ENCODE measurements at places on chromosomes 1 and 21.

- no peak for DNase-seq
These were observed 48.3 kb downstream of the ZBTB18 start for GRCh38 chr1:244099258-244099930.

- DNase-seq, result no peak
These were observed 76.5 kb upstream of the WDR26 start for GRCh38 chr1:224510880-224511645.

GRCh38 chr1:58108783-58109182 lies 437.7 kb downstream of the OMA1 start:
- DNase-seq, result no peak

DNA sequence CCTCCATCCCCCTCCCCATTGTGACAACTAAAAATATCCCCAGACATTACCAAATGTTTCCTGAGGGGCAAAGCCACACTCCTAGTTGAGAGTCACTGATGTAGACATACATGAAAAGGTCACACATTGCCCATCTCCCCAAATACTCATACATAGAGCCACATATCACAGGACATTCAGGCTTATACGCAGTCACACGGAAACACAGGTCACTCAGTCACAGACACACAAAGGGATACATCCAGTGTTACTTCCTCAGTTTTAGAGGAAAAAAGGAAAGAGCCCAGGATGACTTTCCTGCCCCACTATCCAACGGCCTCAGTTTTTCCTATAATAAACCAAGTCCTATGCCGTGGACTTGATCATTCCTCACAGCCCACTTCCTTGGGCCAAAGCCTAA lies 1.9 kb downstream of the SLC39A1 start:
- DNase-seq, result no peak

DNA sequence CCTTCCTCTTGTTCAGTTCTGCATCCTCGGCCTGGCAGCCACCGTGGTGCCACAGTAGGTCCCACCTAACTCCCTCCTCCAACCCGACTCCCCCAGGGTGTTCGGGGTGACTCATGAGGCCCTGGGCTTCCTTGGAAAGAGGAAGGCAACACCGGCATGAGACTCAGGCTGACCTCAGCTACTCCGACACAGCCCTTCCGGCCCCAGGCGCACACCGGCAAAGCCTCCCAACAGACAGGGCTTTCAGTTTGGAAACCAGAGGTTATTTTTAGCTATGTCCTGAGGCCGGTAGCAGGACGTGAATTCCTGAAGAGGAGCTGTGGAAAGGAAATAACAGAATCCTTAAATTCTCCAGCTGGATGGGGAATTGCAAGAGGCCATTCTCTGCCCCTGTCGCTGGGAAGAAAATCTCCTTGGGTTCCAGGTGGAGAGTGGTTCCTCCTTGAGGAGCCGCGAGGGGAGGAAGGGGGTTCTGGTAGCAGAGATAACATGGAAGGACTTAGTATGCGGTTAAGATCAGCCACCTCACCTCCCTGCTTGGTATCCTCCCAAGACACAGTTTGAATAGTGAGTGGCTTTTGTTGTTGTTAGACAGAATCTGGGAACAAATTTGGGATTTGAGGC lies 24.4 kb downstream of the PLXNA2 start:
- DNase-seq, result no peak

DNA sequence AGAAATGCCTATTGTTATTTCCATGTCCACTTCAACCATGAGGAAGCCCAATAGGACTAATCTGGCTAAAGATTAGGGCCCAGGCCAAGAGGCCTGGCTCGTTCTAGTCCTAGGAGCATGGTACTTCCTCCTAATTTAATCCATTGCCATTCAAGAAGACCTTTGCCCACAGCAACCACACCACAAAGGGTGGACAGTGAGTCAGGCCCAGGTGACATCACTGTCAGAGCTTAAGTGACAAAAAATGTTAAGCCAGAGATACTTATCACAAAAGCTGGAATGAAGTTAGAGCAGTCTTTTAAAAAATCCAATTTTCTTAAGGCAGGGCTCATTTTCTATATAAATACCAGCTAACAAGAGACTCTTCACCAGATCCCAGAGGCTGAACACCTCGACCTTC lies at the start of gene SPRR3:
Gene SPRR3 (plus strand): TSS at position 368 of the 400 bp plus-strand sequence. CDS start 1,272 bp downstream, outside the sequence.
- DNase-seq, result no peak

DNA sequence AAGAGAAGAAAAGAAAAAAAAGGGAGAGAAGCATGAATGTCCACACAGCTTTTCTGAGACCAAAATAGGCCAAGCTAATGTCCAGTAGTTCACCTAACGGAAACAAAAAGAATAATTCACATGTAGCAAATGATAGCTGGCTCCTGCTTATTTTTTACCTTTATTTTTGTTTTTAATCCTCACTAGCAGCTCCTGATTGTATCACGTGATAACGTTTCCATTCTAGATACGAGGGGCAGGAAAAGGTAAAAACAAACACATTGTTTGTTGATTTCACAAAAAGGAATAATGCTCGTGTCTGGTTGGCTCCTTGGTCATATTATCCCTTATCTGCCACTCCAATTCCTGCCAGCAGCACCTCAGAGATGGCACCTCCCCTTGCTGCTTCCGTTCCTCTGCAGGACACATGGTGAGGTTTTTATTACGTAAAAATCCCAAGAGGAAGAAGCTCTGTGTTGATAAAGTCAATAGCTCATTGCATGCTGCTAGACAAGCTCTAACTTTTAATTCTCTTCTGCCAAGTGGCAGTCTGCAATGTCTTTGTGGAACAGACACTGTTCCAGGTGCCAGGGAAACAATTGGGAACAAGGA lies 201.7 kb downstream of the CRB1 start:
- DNase-seq, result no peak

- DNase-seq, result no peak
These were observed 15.7 kb upstream of the A3GALT2 start for GRCh38 chr1:33336580-33336979.

- DNase-seq, result peak; percentile 36
These were observed 131.9 kb downstream of the CRB1 start for GRCh38 chr1:197399755-197400521.

DNA sequence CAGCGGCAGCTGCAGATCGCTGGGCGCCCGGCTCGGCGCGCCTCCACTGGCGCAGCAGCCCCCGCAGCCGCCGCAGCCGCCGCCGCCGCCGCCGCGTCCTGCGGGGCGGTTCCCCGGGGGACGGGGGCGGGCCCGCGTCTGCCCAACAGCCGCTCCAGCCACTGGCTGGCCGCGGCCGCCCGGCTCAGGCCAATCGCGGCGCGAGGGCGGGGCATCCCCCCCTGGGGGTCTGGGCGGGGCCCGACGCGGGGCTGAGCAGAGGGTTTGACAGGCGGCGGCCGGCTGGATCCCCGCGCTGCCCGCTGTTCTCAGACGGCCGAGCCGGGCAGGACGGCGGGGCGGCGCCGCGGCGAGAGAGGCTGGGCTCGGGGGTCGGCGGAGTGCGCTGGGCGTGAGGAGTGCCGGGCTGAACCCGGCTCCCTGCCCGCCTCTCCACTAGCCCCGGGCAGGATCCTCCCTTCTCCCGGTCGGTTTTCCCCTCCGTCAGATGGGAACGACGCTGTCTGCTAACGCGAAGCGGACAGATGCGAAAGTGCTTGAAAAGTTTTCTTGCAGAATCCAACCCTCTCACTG lies at the start of gene GLIS1:
Gene GLIS1 (minus strand): TSS at position 56 of the 573 bp plus-strand sequence. CDS start 1,100 bp downstream, outside the sequence.
- DNase-seq, result peak; percentile 13

DNA sequence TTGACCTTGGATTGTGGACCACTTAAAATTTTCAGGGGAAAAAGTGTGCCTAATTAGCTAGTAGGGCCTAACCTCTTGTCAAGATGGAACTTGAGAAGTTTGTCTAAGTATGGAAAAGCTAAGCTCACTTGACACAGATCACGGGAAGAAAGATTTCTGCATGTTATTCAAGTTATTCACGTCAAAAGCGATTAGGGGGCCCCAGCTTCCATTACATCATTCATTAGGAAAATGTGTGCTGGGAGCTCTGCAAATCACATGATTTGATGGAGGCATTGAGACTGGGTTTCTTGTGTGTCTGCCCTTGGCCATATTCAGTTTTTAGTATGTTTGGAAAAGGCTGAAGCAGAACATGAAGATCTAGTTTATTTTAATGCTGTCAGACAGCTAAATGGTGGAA lies 15.5 kb upstream of the POGZ start:
- DNase-seq, result no peak

- DNase-seq, result no peak
These were observed 25.2 kb upstream of the IKBKE start for GRCh38 chr1:206445116-206445515.

GRCh38 chr1:45820788-45821187 lies 17.4 kb downstream of the MAST2 start:
- no peak for DNase-seq

- no peak for DNase-seq
These were observed 84.4 kb downstream of the NIBAN1 start for GRCh38 chr1:184889902-184890301.

DNA sequence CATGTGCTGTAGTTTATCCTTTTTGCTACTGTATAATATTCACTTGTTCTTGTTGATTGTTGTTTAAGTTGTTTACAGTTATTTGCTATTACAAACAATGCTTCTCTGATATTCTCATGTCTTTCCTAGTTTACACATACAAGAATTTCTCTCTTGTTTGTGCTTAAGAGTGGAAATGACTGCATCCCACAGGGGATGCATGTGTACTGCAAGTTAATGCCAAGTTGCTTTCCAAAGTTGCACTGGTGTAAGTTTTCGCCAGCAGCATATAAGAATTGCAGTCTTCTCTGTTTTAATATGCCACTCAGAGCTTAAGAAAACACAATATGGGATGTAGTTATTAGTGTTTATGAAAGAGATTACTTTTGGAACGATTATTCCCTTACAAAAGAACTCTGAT lies 97.7 kb downstream of the NEK7 start:
- no peak for DNase-seq

GRCh38 chr1:68217060-68217554 lies 15.2 kb downstream of the WLS start:
- no peak for DNase-seq

- DNase-seq, result no peak
These were observed 254.0 kb upstream of the RUNX1 start for GRCh38 chr21:35303085-35303484.

DNA sequence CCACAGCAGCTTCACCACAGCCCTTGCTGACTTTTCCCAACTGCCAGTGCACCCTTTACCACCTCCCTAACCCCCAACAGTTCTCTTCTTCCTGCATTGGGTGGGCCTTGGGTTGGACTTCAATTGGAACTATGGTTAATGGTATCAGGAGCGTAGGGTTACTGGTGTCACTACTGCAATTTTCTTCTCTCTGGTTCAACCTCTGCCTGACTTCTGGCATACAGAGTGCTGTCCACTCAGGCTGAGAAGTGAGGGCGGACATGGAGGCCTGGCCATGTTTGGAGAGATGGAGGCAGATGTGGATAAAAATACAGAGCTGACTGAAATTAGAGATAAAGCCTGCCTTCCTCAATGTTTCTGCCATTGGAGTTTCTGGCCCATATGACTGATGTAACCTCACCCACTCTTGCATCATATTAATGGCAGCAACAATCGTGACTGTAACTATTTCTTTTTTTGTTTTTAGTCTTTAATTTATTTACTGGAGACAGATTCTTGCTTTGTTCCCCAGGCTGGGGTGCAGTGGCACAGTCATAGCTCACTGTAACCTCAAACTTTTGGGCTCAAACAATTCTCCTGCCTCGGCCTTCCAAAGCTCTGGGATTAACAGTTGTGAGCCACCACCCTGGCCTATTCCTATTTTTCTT lies 87.8 kb downstream of the NAV1 start:
- DNase-seq, result no peak

- no peak for DNase-seq
These were observed 85.0 kb downstream of the PRDM2 start for GRCh38 chr1:13784971-13785370.

DNA sequence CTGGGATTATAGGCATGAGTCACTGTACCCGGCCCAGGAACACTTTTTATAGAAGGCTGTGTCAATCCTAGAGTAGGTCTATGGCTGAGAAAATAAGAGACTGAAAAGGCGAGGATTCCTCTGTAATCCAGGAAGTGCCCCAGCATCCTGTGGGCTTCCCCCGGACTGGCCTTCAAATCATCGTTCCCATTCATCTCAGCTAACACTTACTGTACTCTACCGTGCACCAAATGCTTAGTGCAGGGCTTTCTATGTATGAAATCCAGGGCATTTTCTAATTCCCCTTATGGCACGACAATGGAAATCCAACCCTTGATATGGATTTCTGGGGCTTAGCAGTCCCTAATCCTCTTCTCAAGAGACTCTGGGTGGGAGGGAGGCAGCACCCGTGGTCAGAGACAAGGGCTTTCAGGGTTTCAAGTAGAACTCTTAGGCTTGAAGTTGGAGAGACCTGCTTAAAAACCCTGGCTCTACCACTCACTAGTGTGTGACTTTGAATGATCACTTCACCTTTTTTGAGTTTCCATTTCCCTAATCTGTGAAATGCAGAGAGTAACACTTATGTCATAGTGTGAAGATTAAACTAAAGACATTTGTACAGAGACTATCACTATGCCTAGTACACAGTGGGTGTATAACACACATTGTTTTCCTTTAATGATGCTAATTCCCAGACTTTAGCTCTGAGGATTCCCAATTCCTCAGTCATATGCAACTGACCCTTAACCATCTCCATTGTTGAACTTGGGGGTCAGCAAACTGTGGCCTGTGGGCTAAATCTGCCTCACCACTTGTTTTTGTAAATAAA lies 20.3 kb downstream of the MECR start:
- DNase-seq, result no peak

GRCh38 chr21:45263534-45263933 lies 24.2 kb downstream of the POFUT2 start:
- DNase-seq, result no peak
